ENCODE measurements at places on chromosomes 4 and X.

- no peak for DNase-seq
Observed at GRCh38 chr4:80566203-80566872, 230.8 kb downstream of the CFAP299 start.

DNA sequence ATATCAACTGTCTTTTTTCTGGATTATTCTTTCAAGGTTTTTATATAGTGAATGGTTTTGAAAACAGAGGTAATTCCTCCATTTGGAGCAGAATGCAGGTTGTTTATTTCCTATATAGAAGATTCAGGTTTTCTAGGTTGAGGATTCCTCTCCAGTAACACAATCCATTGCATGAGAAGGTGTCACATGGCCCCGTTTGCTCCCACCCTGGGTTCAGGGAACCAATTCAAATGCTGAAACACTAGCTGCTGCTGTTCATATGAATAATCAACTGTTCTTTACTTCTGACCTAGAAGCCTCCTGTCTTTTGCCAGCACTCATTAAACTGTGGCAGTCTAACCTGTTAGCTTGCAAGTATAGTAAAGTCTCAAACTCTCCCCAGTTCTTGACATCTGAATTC, 1316.9 kb upstream of the TENM3 start:
- DNase-seq = no peak

DNA sequence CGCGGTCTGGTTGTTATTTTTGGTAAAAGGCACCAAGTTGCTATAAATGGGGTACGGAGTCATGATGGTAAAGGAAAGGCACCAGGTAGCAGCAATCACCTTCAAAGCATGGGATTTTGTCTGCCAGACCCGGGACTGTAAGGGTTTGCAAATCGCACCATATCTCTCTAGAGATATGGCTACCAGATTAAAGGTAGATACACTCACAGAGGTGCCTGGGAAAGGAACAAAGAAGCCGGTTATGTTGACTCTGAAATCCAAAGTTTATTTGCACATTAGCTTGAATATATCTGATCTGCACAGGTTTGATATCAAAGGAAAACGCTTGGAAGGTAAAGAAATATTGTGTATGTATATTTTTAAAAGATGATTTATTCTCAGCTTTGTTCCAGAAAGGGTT, 4.6 kb downstream of the CCKAR start:
- no peak for DNase-seq

DNA sequence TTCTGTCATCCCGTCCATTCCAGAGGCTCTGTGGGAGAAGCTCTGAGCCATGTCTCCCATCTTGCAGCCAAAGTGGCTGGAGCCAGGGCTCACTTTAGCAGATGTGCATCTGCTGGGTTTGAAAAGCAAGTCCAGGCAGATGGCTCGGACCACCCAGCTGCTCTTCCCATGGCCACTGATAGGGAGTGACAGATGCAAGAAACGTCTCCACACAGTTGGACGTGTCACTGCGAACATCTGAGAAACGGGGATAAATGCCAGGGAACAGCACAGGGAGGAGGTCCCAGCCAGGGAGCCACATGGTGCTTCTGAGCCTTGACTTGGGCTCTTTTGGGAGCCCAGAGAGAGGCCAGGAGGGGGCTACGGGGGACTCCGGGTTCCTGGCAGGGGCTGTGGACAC, 242.3 kb downstream of the AFAP1 start:
- DNase-seq = no peak

DNA sequence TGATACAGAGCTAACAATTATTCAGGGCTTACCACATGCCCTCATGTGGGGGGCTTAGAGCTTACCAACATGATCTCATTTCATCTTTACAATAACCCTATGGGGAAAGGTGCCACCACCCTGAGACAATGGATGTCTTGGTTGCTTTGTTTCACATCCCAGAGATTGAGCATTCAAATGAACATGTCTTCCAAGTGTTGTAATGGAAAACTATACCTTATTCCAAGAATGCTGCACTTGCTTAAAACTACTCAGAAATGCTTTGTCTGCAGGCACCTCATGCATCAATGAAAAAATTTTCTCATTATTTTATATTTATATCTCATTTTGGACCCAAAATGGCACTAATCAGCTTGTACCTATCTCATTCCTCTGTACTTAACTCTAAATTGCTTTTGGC, 34.6 kb downstream of the BCLAF3 start:
- no peak for DNase-seq

GRCh38 chr4:118276580-118276979, 76.2 kb downstream of the PRSS12 start:
- DNase-seq = no peak

DNA sequence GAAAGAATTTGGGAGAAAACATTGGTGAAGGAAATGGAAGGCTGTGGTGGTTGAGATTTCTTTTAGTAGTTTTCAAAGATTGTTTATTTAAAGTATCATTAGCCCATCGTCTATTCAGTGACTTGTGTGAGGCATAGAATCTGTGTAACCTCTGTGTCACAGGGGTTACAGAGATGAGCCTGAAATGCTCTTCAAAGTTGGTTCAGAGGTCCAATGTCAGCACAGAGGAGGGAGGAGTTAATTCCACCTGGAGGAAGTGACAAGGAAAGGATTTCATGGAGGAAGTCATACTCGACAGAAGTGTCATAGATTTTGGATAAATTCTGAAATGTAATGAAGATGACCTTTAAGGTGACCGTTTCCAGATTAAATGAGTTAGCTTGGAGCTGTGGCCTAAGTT, 8.2 kb downstream of the MAOA start:
- no peak for DNase-seq

DNA sequence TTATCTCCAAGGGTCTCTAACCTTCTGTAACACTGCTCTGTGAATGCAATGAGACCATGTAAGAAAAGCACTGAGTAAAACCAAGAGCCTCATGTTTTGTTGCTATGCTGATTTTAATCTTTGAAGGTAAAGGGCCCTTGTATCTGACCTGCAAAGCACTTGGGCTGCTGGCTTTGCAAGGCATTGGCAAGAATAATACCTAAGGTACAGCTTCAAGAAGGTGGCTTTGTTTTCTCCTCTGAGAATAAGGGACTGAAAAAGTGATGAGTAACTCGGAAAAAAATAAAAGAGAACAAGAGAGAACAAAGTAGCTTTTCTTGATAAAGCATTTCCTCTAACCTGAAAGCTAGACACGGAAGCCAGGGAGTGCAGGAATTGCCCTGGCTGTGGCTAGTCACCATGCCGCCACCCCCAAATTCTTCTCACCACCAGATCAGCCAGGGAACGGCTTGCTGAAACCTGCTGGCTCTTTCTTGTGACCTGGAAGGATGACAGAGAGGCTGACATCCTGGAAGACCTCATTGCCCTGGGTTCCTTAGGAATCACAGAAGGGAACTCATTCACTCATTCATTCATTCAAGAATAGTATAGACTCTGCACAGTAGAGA, 41.8 kb upstream of the HS3ST1 start:
- no peak for DNase-seq

DNA sequence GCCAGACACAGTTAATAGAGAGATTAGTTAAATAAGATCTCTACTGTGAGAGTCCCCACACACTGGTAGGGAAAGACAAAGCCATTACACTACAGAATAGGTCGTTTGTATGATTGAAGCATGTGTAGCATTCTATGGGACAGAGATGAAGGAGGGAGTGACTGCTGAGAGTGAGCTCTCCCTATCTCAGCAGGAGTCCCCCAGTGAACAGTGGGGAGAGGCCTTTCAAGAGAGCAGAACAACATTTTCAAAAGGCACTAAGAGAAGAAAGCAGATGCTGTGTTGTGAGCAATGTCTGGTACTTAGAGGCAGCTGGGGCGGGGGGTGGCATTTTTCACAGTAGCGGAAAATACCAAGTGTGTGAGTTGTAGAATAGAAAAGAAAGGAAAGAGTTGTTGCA, 413.6 kb downstream of the AFF2 start:
- DNase-seq = no peak

DNA sequence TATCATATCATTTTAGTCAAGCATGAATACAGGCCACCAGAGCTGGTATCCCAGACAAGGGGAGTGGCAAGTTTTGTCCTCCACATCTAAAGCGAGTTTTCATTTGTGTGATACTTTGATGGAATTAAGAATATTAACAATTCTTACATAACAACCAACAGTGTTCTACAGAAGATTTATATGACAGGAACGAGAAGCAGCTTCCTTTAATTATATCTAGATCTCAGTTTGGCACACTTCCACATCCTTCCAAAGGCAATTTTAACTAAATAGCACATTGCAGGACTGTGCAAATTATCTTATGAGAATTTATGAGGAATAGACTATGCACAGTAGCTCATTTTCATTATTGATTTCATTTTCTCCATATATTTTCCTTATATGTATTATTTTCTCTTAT, 121.2 kb upstream of the GUCY1A1 start:
- DNase-seq = no peak

DNA sequence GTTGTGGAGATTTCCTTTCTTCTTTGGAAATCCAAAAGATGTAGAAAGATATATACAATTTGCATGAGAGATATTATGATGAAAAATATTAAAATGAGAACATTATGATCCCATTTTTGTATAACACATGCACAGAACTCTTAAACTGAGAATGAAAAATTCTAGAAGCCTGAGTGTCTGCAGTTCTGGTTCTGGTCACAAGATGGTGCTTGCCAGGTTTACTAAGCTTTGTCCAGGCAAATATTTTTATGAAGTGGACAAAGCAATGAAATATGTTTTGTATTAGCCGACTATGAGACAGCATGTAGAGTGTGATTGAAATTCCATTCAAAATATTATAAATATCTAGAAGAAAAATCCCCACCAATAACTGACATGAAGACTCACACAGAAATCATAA, 2.2 kb downstream of the PWWP3B start:
- no peak for DNase-seq

DNA sequence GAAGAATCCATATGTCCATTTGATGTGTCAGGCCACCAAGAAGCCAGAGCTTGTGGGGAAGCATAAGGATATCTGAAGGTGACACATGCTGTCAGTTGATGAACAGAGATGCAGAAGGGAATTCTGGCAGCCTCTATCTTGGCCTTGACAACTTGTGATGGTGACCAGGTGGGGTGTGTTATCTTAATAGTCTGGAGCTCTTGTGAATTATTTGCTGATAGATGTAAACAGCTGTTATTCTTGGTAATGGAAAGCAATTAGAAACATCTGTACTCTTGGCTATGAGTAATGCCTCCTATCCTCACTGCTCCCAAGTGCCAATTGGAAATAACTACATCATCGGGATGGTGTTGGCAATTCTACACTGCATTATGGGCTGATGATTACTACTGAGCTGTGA, 51.9 kb downstream of the NAA11 start:
- peak; percentile 12 for DNase-seq

DNA sequence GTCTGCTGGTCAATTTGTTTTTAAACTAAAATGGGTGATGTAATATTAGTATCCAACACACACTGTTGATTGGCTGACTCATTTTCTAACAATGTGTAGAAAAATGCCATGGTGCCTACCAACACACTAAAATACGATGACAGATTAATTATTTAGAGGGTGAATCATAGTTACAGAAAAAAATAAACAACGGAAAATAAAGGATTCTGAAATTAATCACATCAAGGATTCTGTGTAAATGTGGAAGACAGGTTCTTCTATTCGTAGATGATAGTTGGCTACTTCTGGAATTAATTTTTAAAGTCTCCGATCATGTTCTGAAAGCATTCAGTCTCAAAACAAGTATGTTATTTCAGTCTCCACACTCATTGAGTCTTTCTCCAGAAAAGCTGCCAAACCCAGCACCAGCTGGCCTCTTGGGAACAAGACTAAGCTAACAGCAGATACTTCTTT, 8.2 kb upstream of the IQCM start:
- peak; percentile 88 for DNase-seq

DNA sequence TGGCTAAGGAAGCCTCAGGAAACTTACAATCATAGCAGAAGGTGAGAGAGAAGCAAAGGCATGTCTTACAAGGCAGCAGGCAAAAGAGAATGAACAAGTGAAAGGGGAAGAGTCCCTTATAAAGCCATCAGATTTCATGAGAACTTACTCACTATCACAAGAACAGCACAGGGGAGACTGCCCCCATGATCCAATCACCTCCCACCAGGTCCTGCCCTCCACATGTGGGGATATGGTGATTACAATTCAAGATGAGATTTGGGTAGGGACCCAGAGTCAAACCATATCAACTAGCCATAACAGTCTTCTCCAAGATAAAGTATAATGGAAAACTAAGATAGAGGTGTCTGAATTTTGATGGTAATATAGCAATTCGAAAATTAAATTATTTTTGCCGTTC, 534.3 kb downstream of the ADGRL3 start:
- no peak for DNase-seq

Data from fibroblast of skin of right biceps (primary cell).